ENCODE measurements at places on chromosomes 12 and 14.

- DNase-seq: no peak
Observed at GRCh38 chr12:32254260-32254956, 144.9 kb upstream of the FGD4 start.

DNA sequence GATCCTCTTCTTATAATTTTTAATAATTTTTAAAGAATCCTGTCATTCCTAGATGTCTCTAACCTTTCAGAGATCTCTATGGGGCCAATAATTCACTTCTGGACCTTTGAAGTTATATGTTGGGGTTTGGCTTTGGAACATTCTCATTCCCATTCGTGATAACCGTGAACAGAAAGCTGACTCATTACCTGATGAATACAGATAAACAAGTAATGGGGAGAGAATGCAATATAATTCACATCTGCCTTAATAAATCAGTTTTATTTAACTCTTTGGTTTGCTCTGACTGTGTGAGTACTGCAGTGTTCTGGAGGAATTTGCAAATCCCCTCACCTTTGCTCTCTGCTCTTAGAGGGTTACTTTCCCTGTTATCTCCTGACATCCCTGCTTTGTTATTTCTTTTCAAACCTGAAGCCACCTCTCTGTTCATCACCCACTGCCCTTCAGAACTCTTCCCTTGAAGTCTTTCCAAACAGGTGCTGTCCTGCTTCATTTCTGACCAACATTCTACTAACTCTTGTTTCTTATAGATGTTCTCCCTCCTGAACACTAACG, 79.6 kb upstream of the SLC38A2 start:
- DNase-seq: no peak

DNA sequence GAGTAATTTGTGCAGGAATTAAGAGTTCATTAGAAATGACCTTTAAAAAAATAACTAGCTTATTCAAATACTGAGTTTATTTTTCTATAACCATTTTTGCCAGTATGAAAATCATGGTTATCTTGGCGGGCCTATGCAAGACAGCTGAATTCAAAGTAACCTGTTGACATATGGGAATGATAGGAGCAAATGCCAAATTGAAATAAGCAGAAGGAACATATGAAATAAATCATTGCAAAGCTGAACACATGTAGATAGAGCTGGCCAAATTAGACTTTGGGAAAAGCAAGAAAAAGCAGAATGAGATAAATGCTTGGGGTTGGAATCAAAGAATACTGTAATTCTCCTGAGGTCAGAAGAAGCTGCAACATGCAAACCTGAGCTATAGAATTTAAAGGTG, 372.5 kb downstream of the ADAMTS20 start:
- DNase-seq: no peak

GRCh38 chr12:2244013-2244861, 191.4 kb downstream of the CACNA1C start:
- DNase-seq: no peak

DNA sequence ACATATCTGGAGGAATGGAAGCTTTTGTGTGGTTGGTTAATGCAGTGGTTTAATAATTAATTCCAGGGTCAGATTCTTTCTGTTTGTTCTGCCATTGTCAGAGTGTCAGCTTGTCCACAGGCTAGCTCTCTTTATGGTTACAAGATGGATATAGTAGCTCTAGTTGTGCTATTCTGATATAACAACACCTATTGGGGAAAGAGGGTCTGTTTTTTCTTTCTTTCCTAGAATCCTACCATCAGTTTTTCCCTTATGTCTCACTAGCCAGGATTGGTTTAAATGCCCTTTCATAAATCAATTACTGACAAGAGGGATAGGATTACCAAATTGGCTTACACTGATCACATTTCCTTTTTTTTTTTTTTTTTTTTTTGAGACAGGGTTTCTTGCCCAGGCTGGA, 27.8 kb downstream of the CNOT2 start:
- no peak for DNase-seq

GRCh38 chr12:2649201-2650030, 145.4 kb upstream of the FKBP4 start:
- no peak for DNase-seq

DNA sequence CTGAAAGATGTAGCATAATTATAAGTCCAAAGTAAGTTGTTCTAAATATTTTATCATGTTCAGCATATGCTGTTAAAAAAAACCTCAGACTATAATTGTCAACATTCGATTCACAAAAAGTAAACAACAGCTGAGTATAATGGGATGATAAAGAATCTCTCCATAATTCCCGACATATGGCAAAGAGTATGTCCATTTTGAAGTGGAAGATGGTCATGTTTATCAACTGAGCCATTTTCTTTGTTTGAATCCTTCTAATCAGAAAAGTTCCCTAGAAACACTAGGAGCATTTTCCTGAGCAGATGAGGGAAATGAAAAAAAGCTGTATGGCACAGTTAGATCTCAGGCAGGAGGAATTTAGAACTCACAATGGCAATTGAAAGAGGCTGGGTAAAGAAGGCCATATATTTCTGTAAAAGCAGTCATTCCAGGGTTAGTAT, 192.1 kb upstream of the AMIGO2 start:
- no peak for DNase-seq

GRCh38 chr12:107302649-107303341, 209.4 kb upstream of the CRY1 start:
- no peak for DNase-seq

GRCh38 chr12:131815131-131815530, 13.1 kb upstream of the MMP17 start:
- DNase-seq: no peak

GRCh38 chr14:101820283-101820798, 58.8 kb downstream of the PPP2R5C start:
- no peak for DNase-seq

DNA sequence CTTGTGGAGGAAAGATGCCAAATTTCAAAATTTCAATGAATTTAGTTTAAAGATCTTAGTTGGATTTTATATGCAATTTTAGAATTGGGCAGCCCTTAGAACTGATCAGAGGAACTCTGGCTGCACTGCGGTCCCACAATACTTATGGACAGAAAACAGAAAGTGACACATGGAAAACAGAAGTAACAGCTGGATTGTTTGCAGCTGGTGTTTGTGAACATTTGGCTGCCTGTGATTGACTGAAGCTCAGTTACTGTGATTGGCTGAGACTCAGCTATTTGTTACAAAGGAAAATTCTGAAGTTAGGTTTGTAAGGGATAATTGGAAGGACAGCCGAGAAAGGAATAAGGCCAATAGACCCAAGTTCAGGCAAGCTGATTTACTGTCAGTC, 10.0 kb upstream of the KRT86 start:
- no peak for DNase-seq

DNA sequence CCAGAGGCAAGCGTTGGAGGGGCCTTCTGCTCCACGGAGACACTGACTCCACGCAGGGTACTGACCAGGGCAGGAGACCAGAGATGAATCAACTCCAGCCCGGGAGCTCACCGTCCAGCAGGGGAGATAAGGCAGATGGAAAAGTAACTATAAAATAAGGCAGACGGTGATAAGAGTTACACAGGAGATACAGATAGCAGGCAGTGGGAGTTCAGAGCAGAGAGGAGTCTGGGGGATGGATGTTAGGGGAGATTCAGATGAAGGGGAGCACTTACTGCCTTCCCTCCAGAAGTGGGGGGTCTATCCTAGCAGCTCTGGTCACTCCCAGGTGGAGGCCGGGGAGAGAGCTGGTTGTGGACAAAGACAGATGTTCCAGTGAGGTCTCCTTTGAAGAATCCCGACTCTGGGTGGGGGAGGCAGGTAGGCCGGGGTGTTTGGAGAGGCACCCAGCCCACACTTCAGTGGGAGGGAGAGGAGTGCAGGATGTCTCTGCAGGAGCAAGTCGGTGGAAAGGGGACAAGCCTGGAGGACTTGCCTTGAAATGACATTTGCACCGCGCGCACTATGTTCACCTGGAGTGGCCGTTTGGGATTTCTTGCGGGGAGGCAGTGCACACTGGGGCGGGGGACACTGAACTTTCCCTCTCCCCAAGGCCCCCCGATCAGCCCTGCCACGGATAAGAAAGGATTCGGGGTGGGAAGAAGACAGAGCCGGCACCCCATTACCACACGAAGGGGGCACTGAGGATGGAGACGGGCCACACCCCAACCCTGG, 1.2 kb downstream of the PITPNM2 start:
- no peak for DNase-seq

- DNase-seq: no peak
Observed at GRCh38 chr12:58678753-58679152, 241.6 kb downstream of the LRIG3 start.

GRCh38 chr14:32808644-32809043, 130.0 kb upstream of the NPAS3 start:
- DNase-seq: no peak

DNA sequence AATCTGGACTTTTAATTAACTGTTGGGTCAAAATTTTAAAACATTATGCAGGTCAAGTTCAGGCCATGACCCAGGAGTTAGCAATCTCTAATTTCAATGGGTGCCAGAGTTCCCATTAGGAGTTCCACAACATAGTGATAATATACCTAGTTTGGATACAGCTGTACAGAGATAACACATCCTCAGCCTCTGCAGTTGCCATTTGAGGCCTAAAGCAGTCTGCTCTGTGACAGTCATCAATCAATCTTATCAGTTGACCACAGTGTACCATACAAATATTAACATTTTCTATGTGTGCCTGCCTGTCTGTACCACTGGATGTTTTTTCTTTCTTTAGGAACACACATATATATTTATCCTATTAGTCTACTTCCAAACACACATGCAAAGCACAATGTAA, 54.0 kb upstream of the BBS10 start:
- no peak for DNase-seq

- DNase-seq: no peak
Observed at GRCh38 chr12:71655907-71656306, 7.7 kb downstream of the ZFC3H1 start.

DNA sequence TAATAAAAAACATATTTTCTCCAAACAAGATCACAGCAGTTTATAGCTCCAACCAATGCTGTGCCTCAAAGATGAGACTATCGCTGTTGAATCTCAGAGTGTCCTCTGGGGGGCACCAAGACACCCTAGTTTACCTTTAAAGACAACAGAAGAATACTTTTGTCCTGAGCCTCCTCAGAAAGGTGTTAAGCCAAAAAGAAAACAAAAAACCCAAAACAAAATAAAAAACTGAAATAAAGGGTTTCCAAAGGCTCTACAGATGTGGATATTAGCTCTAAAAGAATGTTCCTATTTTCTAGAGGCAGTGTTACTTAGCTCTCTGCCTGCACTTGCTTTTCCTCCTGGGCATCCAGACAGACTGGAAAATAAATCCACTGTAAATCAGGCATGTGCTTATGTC, 86.9 kb upstream of the TTC7B start:
- peak; percentile 19 for DNase-seq

GRCh38 chr14:89826596-89826995, 127.9 kb downstream of the EFCAB11 start:
- DNase-seq: no peak

DNA sequence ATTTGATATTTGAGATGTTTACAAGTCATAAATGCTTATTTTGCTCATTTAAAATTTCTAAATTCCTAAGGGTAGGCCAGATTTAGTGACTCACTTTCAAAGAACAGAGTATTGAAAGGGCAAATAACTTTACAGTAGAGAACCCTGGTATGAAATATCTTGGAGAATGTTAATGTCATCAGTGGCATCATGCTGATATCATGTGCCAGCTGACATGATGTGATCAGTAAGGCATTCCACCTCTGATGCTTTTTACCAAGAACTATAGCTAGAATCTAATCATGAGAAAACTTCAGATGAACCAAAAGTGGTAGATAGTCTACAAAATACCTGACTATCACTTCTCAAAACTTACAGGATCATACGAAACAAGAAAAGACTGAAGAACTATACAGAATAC, 2.9 kb upstream of the FLRT2 start:
- DNase-seq: no peak

- DNase-seq: no peak
Observed at GRCh38 chr12:108299516-108299915, 39.6 kb downstream of the CMKLR1 start.

DNA sequence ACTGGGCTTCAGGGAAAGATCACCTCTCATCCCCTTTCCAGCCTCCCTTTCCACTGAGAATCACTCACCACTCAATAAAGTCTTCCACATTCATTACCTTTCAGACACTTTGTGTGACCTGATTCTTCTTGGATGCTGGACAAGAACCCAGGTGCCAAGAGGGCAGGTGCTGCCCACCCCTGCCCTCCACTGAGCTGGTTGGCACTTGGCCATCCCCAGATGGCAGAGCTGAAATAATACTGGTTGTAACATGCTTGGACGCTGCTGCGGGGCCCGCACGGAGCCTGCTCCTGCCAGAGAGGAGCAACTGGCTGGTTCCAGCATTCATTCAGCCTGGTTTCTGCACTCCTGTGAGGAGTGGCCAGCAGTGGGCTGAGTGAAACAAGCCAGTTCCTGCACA, 386.7 kb upstream of the CCDC196 start:
- DNase-seq: no peak

DNA sequence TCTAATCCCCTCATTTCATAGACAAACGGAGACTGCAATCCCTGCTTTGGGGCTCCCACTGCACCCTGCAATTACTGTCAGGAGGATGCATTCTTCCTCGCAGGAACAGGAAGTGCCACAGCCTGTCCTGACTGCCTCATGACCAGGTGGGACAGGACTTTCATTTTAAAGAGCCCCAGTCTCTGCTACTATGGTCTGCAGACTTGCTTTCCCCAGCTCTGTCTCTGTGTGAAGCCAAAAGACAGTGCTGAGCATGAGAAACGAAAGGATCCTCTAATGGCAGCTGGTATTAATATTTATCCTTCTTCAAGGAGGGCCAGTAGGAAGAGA, 60.0 kb upstream of the PNMA1 start:
- no peak for DNase-seq

DNA sequence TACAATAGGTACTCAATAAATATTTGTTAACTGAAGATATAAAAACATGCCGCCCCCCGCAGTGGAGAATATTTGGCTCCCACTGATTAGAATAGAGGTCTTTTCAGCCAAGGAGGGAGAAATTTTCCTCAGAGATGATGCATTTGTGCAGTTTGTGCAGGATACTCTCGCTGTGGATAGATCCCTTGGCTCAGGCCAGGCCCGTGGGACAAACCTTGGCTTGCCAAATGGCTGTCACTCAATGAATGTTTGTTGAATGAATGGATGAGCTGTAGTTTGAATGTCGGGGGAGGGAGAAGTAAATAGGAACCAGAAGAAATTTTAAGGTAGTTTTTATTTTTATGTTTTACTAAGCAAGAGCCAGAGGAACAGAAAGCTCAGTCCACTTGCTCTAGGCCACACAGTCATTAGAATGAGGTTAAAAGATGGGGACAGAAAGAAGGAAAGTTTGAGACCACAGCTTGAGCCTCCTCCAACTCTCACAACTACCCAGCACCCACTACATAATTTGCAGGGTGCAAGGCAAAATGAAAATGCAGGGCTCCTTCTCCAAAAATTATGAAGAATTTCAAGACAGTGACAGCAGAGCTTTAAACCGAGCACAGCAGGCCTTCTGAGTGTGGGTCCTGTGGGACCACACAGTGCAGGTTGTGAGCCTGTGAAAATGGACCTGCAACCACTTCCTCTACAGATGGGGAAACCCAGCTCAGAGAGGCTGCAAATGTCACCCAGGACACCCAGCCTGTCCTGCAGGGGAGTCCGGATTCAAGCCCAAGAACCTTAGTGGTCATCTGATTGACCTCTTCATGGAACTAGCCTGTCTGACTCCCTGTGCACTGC, 51.4 kb downstream of the WSCD2 start:
- DNase-seq: no peak

GRCh38 chr12:29499235-29499634, 1.7 kb upstream of the OVCH1 start:
- no peak for DNase-seq

GRCh38 chr12:91211866-91212265, 29.2 kb upstream of the DCN start:
- no peak for DNase-seq

GRCh38 chr14:38882533-38882932, 220.5 kb downstream of the SEC23A start:
- DNase-seq: no peak

GRCh38 chr12:25262389-25263074, 11.8 kb upstream of the KRAS start:
- no peak for DNase-seq

Data from AG09319 (cell line).